ENCODE measurements at places on chromosomes 6 and 20.

- DNase-seq: no peak
Measured at GRCh38 chr6:35552285-35552917, 39.7 kb upstream of the TULP1 start.

DNA sequence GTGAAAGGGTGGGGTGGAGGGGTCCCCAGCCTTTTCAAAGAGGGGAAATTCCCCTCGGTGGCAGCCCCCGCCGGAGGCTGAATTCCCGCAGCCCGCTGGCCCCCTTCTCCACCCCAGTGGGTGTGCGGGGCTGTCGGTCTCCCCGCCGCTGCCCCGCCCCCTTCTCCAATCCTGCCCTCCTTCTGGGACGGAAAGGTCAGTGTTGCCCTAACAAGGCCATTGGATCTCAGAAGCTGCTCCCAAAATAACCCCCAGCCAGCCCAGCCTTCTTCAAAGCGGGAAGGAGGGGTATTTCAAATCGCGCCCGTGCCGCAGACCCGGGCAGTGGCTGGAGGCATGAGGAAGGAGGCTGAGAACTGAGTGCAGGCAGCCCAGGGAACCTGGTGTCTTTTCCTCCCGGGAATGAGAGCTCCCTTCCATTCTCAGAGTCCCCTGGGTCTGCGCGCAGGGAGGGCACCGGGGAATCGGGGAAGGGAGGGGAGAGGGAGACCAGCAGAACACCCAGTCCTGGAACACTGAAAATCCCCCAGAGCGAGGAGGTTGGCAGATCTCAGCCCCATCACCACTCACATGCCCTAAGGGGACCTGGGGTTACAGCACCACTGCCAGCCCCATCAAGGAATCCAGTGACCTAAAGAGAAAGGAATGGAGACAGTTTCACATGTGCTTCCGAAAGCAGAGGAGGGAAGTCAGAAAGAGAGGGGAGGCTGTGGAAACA is at the start of gene JPH2:
TSS of gene JPH2 (minus strand) at position 135 of the 718 bp plus-strand sequence. CDS start 483 bp downstream, outside the sequence.
- no peak for DNase-seq

- DNase-seq: no peak
Measured at GRCh38 chr20:64137598-64138031, 26.6 kb upstream of the MYT1 start.

DNA sequence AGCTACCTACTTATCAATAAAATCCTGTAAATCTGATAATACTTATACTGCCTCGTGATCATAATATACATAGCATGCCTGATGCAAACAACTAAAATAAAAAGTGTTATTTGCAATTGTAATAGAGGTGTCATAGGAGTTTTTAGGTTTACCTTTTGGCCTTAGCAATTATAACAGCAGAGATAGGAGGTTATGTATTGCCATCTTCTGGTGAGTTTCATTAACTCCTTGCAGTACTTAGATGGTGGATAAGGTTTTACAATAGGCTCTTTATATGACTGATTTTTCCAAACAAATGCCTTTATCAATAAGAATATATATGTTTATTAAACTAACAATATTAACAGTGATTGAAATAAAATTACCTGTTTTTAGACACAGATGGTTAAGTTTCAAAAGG is 27.8 kb upstream of the MYCT1 start:
- no peak for DNase-seq

DNA sequence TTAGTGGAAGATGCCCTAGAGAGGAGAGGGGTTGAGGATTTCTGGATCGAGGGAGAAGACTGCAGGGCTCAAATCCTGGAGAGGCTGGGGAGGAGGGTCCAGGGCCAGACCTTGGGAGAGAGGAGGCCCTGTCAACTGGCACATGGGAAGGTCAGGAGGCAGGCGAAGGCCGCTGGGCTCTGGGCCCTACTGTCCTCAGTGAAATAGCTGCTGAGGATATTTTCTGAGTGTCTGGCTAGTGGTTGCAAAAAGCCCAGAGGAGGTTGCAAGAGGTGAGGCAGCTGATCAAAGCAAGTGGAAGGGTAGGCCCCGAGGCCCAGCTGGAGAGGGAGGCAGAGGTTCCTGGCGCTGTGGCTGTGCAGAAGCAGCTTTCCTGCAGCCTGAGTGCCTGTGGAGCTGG is 103.4 kb upstream of the MLN start:
- DNase-seq: no peak

- no peak for DNase-seq
Measured at GRCh38 chr20:34887023-34887422, 10.6 kb downstream of the ACSS2 start.

DNA sequence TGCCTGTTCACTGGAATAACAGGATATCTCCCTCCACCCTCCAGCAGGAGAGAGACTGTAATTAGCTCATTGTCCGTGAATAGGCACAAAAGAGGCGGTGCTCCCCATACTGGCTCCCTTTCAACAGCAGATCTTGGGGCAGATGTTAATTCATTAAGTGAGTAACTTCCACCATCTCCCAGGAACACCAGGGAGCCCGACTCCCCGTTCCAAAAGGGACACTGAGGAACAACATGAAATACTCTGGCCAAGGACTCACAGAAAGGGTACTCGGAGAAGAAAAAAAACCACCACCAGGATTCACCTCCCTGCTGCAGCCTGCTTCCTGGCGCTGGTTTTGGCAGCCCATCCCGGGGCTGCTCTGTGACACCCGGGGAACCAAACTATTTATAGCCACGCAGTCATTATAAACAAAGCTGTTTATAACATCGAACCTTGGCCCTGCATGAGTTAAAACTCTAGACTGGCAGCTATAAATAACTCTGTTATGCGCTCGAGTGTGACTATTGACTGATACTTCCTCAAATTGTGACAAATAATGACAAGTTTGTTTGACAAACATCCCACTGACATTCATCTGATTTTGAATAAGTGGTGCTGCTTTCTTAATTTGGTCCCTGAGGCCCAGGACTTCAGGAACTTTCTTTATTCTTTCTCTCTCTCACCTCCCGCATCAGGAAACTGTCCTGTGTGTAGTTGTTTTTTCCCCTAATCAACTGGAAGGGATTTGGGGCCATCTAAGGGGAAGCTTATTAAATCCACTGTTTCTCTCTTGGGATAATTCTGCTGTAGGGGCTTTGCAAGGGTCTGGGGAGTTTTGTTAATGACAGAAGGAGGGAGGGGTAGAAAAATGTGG is 521.6 kb downstream of the CD83 start:
- no peak for DNase-seq

DNA sequence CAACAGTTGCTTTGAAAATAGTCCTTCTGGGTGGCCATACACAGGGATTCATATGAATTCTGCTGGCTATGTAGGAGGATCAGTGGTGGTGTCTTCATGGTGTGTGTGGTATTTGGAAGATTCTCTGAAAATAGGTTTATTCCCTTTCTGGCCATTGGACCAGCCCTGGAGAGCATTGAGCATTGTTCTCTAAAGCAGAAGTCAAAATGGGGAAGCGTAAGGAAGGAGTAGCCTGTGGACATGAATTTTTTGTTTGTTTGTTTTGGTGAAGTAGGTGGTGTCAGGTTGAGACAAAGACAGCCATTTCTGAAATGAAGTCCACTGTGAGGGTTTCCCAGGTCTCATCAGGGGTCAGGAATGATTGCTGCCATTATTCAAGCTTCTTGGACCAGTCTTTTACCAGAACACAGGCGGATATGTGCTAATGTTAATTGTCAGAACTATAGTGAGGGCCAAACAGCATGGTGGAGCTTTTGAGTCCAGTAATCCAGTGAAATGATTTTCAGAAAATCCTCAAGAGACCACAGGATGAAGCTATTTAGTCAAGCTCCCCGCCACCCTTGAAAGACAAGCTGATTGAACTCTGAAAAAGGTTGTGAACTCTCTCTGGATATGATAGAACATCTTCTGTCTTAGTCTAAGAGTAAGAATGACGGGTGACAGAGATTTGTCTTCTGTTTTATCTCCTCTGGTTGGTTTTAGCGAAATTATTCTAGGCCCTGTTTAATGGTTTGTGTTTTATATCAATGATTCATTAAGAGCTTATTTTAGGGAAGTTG is 60.0 kb downstream of the DNAH8 start:
- no peak for DNase-seq

- no peak for DNase-seq
Measured at GRCh38 chr6:138341176-138341575, 36.5 kb upstream of the SMIM28 start.

DNA sequence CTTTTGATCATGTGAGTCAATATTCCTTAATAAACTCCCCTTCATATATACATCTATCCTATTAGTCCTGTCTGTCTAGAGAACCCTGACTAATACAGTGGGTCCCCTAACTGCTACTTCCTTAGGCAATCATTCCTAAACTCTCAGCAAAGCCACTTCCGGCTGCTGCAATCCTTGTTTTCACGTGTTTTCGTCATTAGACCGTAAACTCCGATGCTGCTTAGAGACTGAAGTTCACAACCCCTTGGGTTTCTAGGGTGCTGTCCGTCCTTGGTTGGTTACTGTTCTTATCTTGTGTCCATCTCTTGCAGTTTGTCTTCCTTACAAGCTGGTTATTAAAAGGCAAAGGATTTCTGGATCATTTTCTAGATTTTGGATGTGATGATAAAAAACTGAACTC is 106.4 kb downstream of the GMPR start:
- DNase-seq: no peak

- no peak for DNase-seq
Measured at GRCh38 chr6:136737871-136738691, 54.2 kb downstream of the MAP3K5 start.

GRCh38 chr6:144307880-144308279 is 22.7 kb downstream of the UTRN start:
- no peak for DNase-seq

GRCh38 chr6:39268171-39268570 is 38.9 kb upstream of the KCNK5 start:
- no peak for DNase-seq

- DNase-seq: no peak
Measured at GRCh38 chr20:57614490-57615444, 5.5 kb downstream of the ZBP1 start.

DNA sequence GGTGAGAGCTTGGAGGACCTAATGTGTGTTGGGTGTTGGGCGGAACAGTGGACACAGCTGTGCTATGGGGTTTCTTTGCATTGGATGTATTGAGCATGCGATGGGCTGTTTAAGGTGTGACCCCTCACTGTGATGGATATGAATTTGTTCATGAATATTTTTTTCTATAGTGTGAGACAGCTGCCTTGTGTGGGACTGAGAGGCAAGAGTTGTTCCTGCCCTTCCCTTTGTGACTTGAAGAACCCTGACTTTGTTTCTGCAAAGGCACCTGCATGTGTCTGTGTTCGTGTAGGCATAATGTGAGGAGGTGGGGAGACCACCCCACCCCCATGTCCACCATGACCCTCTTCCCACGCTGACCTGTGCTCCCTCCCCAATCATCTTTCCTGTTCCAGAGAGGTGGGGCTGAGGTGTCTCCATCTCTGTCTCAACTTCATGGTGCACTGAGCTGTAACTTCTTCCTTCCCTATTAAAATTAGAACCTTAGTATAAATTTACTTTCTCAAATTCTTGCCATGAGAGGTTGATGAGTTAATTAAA is 3.0 kb downstream of the HLA-A start:
- no peak for DNase-seq

GRCh38 chr6:112575309-112575834 is 228.2 kb downstream of the RFPL4B start:
- no peak for DNase-seq

GRCh38 chr6:149049230-149049629 is 268.3 kb upstream of the TAB2 start:
- no peak for DNase-seq

GRCh38 chr20:25194333-25194972 is 1.1 kb upstream of the ENTPD6 start:
- DNase-seq: no peak

GRCh38 chr20:40922865-40923264 is 105.8 kb upstream of the TOP1 start:
- no peak for DNase-seq

- DNase-seq: no peak
Measured at GRCh38 chr20:32621071-32621890, 36.1 kb upstream of the NOL4L start.

GRCh38 chr6:149147938-149148718 is 169.4 kb upstream of the TAB2 start:
- no peak for DNase-seq

DNA sequence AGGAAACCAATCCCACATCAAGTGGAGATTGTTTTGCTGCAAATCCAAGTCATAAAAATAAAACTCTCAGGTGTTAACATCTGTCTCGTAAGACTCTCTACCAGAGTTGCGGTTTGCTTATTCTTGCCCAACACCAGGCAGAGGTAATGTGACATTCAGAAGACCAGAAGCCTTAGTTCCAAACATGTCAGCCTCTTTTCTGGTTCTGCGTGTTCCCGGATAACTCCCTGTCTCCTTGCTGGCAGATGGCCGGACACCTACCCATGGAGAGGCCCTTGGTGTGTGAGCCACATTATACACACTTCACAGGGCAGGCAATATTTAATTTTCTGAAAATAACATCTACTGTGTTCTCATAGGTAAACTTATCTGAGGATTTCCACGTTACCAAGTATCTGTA is 73.4 kb downstream of the GMPR start:
- no peak for DNase-seq

DNA sequence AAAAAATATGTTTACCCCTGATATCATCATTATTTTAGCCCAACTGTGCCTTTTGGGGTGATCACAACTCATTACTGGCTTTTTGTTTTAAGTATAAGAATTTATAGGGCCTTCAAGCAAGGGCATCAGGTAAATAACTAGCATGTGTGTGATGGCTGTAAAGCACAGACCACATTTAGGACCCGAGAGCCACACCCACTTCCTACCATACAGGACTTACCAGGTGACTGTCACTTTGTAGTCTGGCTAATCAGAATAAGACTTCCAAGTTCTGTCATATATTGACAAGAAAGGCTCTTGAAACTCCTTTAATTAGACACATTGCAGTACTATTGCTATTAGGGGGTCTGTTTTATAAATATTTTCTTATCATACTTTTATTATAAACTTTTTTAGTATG is 31.1 kb downstream of the TMEM242 start:
- no peak for DNase-seq

DNA sequence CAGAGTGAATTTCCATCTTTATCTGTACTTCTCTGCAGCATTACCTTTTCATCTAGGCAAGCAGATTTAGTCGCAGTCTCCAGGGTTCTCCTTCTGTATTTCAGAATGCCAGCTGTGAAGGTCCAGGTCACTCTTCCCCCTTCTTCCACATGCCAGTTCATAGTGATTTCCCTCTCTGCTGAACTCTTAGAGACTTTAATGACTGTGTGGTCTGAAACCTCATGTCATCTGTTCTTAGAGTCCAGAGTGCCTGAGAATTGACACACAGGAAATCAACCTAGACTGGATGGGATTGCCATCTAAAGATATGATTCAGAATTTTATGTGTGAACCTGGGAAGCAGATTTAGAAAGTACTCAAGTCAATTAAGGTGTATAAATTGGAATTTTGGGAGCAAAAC is 248.1 kb downstream of the TPBG start:
- DNase-seq: no peak
